ENCODE measurements at places on chromosomes 12 and 14.

DNA sequence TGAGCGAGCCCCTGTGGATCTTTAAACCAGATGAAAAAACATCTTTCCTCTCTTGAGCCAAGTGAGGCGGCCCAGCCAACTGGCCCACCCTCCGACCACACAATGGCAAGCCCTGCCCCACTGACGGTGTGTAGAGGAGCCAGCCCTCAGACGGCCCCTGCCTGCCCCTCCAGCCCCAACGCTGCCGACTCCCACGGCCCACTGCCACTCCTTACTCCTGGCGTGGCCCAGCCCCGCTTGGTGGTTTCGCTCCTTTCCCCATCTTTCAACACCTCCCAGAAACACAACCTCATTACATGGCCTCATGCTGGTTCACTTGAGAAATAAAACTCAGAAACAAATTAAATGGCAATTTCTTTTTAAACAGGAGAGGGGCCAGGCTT lies 80.6 kb upstream of the DICER1 start:
- DNase-seq, result no peak

- no peak for DNase-seq
These were observed 51.0 kb downstream of the LMNTD1 start for GRCh38 chr12:25502118-25502517.

DNA sequence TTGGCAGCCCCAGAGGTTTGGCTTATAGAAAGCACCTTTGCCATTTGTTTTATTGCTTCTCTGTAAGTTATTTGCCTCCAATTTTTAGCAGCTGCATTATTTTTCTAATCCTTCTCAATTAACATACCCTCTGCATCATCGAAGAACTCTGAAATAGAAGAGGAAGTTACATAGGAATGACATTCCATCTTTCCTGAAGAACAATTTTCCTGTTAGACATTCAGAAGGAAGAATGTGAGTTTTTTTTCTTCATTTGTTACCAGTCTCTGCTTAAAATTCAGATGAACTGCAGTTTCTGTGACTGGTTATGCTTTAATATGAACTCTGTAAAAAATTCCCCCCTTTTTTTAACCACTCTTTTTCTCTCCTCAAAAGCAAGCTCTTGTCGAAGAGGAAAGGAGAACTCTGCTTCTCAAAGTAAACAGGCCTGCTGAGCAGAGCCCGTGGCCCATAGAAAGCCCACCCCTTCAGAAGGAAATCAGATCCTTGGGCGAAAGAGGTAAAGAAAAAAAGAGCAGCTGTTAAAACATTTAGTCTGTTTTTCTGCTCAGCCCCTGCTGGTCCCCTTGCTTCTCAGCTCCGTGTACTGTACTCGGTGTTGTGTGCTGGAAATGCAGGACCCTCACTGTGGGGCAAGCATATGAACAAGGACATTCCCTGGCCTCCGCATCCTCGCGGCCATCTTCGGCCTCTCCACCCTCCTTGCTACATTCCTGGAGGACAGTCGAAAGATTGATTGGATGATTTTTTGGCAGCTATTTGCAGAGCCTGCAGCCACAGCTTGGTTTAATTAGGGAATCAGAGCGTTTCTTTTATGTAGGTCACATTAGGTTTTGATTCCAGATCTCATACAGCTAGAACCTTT lies 164.4 kb upstream of the LRIG3 start:
- no peak for DNase-seq

GRCh38 chr12:124816295-124816854 lies 47.3 kb downstream of the SCARB1 start:
- DNase-seq, result no peak

GRCh38 chr14:91318911-91319310 lies 74.4 kb upstream of the GPR68 start:
- DNase-seq, result no peak

GRCh38 chr12:130218682-130219081 lies 56.4 kb downstream of the FZD10 start:
- DNase-seq, result no peak

- no peak for DNase-seq
These were observed 84.0 kb downstream of the RNF34 start for GRCh38 chr12:121483949-121484348.

Data from left colon (tissue), 2 donors.